NCI-H2171 (cell line): ENCODE measurements at places on chromosomes 6 and 20.

DNA sequence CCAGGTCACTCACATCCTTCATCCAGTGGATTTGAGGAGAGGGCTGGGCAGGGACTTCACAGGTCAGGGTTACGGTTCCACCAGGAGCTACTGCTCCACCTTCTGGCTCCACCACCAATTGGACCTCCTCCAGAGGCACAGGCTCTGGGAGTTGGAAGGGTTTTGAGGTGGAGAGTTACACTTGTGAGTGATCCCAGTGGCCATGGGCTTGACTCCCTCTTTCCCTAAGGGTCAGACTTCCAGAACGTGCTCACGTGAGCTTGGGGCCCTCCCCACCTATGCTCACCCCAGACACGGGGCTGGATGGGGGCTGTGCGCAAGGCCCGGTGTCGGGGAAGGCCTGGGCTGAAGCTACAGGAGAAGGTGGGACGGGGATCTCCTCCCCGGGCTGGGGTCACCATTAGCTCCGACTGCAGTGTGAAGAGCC, 1.5 kb downstream of the AGER start:
- no peak for DNase-seq

DNA sequence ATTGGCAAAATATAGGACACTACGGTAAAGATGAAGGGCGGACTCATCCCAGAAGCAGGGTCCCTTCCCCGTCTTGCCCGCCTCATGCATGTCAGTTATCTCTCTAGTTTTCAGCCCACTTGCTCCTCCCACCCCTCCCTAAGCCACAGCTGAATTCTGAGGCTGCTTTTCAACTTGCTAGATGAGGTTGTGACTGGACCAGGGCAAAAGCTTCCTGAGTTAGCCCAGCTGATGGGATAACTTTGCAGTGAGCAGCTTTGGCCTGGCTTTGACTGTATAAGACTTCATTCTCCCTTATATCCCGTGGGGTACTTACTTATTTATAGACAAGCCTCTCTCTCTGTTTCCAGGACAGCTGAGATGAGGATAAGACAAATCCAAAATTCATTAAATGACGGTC, 23.2 kb downstream of the GHRH start:
- no peak for DNase-seq

DNA sequence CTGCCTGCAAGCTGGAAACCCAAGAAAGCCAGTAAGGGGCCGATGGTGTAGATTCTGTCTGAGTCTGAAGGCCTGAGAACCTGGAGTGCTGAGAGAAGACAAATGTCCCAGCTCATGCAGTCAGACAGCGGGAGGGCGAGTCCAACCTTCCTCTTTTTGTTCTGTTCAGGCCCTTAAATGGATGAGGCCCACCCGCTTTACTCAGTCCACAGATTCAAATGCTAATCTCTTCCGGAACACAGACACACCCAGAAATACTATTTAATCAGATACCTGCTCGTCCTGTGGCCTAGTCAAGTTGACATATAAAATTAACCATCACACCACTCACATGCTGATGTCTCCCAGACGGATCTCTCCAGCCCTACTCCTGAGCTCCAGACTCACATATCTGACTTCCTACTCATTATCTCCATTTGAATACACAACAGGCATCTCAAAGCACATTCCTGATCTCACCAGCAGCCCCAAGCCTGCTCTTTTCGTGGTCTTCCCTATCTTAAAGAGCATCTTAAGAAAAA, 26.7 kb upstream of the SRC start:
- no peak for DNase-seq

- DNase-seq: no peak
Observed at GRCh38 chr6:85494547-85495536, 45.0 kb downstream of the NT5E start.

DNA sequence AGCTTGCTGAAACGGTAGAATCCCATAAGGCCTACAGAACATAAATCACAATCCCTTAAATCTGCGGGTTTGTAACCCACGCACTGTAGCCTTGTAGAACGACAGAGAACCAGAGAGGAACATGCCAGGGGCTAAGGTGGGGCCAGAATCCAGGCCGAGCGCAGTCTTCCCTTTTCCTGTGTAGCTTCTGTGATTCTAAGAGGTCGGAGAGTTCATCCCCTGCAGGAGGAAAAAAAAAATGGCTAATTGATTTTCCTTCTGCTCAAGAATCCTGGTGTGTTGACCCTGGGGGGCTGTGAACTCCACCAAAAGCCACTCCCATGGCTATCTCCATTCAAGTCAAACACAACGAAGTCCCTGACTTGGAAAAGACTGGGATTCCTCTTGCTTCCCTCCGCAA, 96.3 kb downstream of the SPTLC3 start:
- no peak for DNase-seq

DNA sequence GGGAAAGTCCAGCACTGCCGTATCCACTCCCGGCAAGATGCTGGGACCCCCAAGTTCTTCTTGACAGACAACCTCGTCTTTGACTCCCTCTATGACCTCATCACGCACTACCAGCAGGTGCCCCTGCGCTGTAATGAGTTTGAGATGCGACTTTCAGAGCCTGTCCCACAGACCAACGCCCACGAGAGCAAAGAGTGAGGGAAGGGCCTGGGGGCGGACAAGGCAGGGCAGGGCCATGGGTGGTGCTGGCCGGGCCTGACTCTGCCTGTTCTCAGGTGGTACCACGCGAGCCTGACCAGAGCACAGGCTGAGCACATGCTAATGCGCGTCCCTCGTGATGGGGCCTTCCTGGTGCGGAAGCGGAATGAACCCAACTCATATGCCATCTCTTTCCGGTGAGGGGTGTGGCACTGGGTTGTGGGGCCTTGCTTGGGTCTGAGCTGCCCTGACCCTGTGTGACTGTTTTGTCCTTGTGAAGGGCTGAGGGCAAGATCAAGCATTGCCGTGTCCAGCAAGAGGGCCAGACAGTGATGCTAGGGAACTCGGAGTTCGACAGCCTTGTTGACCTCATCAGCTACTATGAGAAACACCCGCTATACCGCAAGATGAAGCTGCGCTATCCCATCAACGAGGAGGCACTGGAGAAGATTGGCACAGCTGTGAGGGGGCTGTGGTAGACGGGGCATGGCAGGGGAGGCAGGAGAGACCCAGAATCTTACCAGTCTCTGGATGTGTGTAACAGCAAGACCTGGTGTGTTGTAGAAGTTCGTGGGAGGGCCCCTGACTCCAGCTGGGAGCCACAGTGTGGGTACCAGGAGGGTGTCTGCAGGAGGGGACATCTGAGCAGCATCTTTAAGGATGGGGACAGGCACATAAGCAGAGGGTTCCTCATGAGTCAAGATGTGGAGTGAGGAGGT, 29.1 kb downstream of the PLCG1 start:
- no peak for DNase-seq

GRCh38 chr20:45206725-45207124, at the start of gene SEMG1:
Gene SEMG1, plus strand, starts transcription at chr20:45207033. Its CDS starts 21 bp downstream, at chr20:45207054.
- DNase-seq: no peak

- DNase-seq: no peak
Observed at GRCh38 chr6:169957351-169957963, 206.0 kb downstream of the ERMARD start.

- DNase-seq: peak; percentile 55
Observed at GRCh38 chr20:62143957-62144825, 622 bp downstream of the SS18L1 start.

GRCh38 chr20:49631856-49632418, 64.0 kb upstream of the PTGIS start:
- DNase-seq: no peak

GRCh38 chr6:37134396-37135191, 35.4 kb upstream of the PIM1 start:
- DNase-seq: no peak

DNA sequence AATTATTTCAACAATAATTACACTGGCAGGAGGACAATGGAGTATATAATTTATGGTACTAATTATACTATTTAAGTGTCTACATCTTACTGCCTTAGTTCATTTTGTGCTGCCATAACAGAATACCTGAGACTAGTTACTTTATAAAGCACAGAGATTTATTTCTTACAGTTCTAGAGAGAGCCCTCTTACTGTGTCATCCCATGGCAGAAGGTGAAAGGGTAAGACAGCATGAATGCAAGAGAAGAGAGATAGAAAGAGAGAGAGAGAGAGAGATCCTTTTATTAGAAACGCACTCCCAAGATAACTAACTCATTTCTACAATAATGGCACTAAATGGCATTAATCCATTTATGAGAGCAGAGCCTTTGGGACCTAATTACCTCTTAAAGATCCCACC, 314.7 kb downstream of the EPM2A start:
- no peak for DNase-seq

- no peak for DNase-seq
Observed at GRCh38 chr6:156131221-156131903, 645.8 kb upstream of the ARID1B start.

GRCh38 chr6:111105578-111105977, 18.3 kb downstream of the SLC16A10 start:
- no peak for DNase-seq

DNA sequence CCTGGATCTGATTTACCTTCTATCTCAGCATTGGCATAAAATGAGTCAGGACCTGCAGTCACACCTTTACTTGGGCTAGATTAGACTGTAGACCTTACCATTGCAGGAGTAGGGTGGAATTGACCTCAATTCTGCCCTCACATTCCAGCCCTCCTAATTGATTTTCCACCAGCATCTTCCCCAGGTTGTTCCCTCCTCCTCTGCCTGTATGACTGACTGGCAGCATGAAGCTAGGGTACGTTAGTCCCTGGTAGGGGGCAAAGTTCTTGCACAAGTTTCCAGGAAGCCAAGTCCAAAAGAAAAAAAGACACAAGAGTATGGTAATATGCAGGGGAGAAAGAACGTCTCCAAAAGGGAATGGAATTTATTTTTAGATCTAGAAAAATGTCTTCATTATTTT, 225.6 kb upstream of the FLRT3 start:
- no peak for DNase-seq

- no peak for DNase-seq
Observed at GRCh38 chr6:10302566-10303235, 112.2 kb downstream of the TFAP2A start.

- no peak for DNase-seq
Observed at GRCh38 chr6:108598305-108598863, 37.7 kb downstream of the FOXO3 start.

DNA sequence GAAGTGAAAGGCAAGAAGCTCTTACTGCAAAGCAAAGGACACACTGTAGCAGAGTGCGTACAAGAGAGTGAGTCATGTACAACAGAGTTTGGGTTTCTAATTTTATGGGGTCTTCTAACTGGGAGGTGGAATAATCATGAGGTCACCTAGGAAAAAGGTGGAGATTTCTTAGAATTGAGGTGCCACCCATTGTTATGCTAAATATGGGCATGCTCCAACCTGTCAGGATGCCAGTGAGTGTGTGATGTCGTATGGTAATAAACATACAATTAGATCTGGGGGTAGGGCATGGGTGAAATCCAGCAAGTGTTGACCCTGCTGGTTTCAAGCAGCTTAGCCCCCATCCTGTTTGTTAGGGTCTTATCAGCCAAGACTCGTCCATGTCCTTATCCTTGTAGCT, 46.6 kb downstream of the OR2B6 start:
- no peak for DNase-seq

DNA sequence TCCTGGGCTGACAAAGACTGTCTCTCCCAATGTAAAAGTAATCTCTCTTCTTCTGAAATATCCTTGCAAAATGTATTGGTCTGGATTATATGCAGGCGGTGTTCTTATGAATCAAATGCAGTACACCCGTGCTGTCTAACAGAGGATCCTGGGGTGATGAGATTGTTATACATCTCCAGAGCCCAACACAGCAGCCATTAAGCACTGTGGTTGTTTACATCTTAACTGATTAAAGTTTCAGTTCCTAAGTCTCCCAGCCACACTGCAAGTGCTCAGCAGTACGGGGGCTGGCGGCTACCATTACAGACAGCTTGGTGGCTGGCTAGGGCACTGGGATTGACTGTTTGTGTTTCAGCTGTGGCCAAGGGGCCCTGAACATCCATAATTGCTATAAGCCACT, 7.0 kb downstream of the UNC93A start:
- DNase-seq: no peak

- DNase-seq: peak; percentile 73
Observed at GRCh38 chr6:153172815-153173214, 41.7 kb upstream of the RGS17 start.

GRCh38 chr6:15077006-15077405, 168.9 kb upstream of the JARID2 start:
- no peak for DNase-seq

- no peak for DNase-seq
Observed at GRCh38 chr6:71045296-71045695, 88.4 kb upstream of the B3GAT2 start.

DNA sequence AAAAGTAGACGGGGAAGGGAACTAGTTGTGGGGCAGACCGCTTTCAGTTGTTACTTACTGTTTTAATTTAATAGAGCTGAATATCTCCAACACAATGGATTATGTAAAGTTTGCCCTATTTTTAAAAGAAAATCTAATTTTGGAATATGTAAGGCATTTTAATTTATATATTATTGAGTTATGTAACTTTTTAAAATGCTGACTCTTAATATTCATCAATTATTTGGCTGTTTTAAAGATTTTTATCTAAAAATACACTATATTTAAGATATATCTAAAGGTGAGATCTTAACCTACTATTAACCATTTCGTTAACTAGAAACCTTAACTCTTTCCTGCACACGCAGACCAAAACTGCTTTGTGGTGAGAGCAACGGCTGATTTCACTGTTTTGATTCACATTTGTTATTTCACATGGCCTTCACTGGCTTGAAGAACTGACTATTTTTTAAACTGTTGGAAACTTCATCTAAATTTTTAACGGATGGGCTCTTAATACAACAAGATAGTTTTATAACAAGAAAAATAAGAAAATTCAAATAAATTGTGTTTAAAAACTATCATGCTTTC, 87.9 kb downstream of the HUS1B start:
- no peak for DNase-seq

GRCh38 chr6:85864453-85865401, 222.0 kb upstream of the SYNCRIP start:
- no peak for DNase-seq

DNA sequence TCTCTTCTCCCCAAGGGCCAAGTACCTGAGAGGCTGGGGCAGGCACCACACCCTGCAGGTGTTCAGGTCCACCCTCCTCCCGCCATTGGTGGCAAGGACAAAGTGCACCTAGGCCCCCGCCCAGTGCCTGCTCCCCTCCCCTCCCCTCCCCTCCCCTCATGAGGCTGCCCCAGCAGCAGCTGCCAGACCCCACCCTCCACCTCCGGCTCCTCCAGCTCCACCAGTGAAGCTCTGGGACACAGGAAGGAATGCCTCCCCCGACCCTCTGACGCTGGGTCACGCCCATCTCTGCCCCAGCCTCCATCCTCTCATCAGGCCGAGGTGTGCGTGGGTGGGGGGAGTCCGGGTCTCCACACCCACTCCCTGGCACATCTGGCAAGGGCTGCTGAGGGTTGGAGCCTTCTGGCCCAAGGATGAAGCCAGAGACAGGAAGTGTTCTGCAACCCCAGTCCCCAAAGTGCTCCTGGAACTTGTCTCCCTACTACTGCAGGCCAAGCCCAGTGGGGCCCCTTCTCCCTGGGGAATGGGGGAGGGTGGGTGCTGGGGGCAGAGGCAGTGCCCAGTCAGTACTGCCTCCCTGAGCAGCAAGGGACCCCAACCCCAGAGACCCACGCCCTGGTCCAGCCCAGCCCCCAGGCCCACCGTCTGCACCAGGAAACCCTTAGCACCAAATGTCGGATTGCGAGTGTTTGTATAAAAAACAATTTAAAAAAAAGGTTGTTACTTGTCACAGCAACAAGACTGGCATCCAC, 1.6 kb upstream of the UCKL1 start:
- peak; percentile 64 for DNase-seq
